ENCODE measurements at places on chromosomes 1 and 21. TPM values are rescaled to one million over a fixed set of nuclear protein-coding genes. Genes with fewer than 3 reads are reported as not detected.

SH2D5 gene
- total RNA-seq: 0.26 TPM

RGS2 gene
- total RNA-seq: 4.7 TPM

GRCh38 chr1:6338695-6339094, 54.9 kb downstream of the ACOT7 start:
- DNase-seq: no peak

- DNase-seq: no peak
Measured at GRCh38 chr1:78493451-78493850, 2.7 kb downstream of the PTGFR start.

GRCh38 chr1:73770109-73770905, 427.7 kb downstream of the LRRIQ3 start:
- no peak for DNase-seq

Data from endothelial cell (in vitro differentiated cells).